Activated CD8-positive, alpha-beta T cell treated with anti-CD3 and anti-CD28 coated beads, Interleukin-2, amount 10 ng/mL, durations not matched to agents 7 days and 5 days (primary cell): ENCODE measurements at places on chromosomes 4 and X.

DNA sequence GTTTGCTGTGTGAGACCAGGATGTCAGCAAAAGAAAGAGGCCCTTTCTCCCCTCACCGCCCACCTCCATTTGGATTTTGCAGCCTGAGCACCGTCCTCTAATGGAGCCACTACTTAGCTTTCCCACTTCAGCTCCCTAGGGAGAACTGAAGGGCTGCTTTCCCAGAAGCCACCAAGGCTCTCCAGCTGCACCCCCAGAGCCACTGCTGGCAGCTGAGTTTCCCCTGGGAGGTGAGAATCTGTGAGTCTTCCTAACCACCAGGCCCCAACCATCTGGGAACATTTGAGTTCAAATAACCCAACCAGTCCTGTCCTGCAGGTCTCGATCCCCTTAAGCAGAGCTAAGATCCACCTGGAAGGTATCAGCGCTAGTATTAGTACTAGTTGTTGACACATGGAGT, 173.1 kb upstream of the USP9X start:
- no peak for DNase-seq

DNA sequence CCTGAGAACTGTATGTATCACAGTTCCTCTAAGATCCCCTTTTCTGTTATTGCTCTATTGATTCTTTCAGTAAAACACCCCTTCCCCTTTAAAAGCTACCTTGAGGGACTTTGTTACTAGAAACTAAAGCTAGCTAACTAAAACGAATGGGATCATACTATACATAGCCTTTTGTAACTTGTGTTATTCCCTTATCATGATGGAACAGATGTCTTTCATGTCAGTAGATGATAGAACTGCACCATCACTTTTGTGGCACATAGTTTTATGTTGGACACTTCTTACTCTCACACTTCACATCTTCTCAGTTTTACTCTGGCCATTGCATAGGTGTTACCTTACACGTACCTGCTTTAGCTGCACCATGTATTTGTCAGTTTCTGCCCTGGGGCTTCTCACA, 46.6 kb upstream of the PGRMC2 start:
- DNase-seq = no peak

GRCh38 chr4:67483868-67484602, 61.3 kb downstream of the CENPC start:
- no peak for DNase-seq

DNA sequence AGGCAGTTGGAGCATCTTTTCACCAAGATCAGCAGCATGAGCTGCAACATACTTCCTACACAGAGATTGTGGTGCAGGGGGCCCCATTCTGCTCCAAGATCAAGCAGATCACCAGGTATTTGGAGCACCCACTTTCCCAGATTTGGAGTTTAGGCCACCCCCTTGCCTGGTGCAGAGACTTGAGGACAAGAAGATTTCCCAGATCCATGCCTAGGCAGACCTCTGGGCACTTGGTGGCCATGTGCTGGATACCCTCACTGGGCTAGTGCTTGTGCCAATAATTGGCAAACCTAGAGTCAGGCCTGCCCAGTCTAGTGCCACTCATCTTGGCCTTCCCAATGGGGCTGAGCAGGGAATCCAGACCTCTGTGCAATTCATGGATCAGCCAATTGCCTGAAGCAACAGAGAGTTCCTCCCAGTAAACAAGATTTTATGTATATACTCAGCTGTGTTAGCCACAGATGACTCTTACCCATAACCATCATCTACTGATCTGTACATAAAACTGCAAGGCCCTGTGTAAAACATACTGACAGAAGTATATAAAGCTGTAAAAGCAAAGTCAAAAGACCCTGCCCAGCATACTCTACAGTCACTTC, 228.4 kb upstream of the EMCN start:
- DNase-seq = no peak

- no peak for DNase-seq
Measured at GRCh38 chrX:27276751-27277150, 186.4 kb downstream of the PPP4R3C start.

DNA sequence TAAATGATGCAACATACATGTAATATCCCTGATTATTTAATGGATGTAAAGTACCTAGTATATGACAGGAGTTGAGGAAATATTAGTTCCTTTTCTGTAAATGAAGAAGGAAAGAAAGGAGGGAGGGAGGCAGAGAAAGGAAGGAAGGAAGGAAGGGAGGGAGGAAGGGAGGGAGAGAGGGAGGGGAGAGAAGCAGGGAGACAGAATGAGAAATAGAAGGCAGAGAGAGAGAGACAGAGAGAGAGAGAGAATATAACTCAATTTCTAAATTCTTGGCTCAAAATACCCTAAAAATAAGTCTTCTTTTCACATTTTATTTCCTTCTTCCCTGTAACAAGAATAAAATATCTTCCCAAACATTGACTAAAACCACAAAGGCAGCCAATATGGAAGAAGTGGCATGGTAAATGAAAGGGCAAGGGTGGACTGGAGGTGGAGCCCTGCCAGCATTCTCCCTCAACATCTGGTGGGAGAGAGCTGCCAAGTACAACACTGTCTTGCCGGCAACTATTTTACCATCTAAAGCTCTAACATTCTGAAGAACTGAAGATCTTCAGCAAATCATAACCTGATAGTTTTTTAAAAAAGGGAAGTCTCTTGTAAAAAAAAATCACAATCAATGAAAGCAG, 245.1 kb downstream of the PPP3CA start:
- no peak for DNase-seq
